ENCODE measurements at places on chromosomes 12 and 14.

GRCh38 chr12:12818701-12819100, 5.6 kb downstream of the DDX47 start:
- no peak for DNase-seq

GRCh38 chr14:31592631-31593030, 31.4 kb downstream of the NUBPL start:
- no peak for DNase-seq

GRCh38 chr12:123106640-123107359, 44.1 kb downstream of the PITPNM2 start:
- DNase-seq, result peak; percentile 83

DNA sequence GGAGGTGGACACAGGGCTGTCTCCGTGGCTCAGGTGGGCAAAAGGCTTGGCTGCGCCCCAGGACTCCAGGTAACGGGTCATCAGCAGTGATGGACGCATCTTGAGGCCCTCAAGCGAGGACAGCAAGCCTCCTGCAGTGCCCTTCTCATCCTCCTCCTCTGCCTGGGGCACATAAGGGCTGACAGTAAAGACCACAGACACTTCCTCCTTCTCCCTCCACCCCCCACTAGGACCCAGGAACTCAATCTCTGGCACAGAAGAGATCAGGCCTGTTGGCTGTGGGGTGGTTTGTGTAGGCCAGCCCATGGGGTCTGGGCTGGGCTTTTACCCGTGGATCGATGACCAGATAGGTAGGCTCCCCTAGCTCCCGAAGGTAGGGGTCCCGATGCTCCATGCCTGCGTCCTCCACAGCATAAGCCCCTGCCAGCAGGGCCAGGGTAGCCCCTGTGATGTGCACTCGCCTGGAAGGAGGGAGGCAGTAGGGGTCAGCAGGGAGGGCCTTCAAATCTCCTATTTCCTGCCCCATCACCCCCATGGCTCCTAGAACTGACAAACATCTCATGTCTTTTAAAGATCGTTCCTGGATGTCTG, 5.7 kb downstream of the ADCY4 start:
- DNase-seq, result no peak

DNA sequence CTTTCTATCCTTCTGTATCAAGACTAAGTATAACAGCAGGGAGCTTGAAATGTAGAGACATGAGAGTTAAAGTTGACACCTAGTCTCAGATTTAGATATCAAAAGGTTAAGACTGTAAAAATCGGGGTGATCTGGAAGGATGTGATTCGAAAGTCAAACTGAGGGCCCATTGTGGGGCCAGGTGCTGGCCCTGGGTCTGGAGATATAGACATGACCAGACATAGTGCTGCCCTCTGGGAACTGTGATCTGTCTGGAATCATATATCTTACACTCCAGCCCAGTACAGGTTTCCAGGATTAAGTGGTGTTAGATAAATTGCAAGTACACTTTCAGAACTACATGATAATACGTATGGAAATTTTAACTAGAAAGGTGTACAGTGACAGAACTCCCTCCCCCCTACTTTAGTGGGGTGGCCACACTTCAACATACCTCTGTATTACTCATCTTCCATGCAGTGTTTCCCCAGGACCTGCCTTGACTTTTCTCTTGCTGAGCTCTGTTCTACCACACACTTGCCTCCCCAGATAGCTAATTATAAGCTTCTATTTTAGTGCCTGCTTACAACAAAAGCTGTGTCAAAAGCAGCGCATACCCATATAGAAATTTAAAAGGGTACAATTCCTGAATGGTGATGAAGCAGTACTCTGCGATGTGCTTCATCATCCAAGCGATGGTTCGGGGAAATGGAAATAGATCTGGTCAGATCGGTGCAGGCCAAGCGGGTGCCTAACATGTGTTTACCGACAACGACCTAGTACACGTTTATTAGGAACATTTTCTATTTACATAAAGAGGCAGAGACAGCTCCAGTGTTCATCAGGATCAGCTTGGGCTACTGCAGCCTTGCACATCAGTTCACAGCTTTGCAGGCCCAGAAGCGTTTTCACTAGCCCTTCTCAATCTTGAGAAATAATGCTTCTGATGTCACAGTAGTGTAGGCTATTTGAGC, 68.7 kb downstream of the ARF6 start:
- no peak for DNase-seq

GRCh38 chr14:84819528-84819927, 710.4 kb upstream of the FLRT2 start:
- DNase-seq, result no peak

DNA sequence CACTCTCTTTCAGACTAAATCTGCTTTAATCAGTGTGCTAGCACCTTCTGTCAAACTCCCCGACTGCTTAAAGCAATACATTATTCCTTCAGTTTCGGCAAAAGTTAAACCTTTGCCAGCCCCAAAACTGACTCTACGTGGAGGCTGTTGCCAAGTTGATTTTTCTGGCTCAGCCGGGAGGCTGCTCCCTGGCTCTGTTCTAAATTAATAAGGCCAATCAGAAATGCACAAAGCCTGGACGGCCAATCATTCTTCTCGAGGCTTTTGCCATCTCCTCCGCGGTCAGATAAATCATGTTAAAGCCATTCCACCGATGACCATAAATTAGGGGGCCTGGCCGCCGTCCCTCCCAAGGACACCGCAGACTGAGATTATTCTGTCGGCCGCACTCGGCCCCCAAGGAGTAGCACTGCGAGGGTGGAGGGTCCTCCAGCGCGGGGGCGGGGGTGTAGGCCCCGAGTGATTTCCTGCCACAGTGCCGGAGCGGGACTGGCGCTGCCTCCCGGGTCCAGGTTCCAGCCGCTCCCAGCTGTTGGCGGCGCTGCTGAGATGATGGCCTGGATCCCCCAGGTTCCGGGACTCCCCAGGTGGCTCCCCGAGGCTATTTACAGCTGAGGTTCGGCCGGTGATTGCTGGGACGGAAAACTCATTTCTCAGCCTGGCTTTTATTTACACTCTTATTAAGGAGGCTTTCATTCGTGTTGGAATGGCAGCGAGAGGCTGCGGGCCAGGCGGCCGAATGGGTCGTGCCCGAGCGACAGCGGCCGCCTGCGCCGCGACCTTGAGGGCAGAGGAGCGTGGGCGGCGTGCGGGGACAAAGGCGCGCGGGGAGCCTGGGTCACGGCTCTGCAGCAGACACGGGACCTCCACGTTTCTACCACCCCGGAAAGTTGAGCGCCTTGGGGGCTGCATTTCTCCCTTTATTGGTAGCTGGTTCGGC, 165.1 kb downstream of the MON2 start:
- DNase-seq, result no peak

- DNase-seq, result no peak
Measured at GRCh38 chr12:78269620-78270019, 438.9 kb downstream of the NAV3 start.

GRCh38 chr12:27521066-27521465, 2.9 kb upstream of the PPFIBP1 start:
- peak; percentile 48 for DNase-seq

DNA sequence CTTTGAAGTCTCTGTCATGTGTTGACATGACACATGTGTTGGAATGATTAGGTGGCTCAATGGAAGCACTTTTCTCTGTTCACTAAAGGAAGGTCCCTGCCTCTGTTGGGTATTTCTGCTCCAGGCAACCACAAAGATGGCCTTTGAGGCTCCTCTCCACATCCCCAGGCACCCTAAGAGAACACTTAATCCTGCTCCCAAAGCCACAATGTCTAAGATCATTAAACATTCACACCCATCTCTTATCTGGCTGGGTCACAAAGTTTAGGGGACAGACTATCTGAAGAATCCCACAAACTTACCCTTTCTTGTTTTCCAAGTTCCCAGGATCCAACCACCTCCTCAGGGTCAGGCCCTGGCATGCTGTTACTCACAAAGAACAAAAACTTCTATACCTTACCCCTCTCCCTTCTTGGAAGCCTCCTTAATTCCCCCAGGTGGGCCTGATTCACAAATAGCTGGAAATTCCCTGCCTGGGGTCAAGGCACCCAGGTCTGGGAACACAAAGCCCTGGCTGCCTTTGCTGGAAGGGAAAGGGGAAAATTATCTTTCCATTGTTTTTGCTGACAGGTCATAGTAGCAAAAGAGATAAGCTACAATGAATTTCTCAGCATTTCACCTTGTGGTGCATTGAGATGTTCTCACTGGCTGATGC, 333.7 kb downstream of the PCNX1 start:
- no peak for DNase-seq

- DNase-seq, result no peak
Measured at GRCh38 chr12:19620222-19620621, 180.9 kb downstream of the AEBP2 start.

- DNase-seq, result no peak
Measured at GRCh38 chr14:47246367-47246766, 429.0 kb downstream of the MDGA2 start.

DNA sequence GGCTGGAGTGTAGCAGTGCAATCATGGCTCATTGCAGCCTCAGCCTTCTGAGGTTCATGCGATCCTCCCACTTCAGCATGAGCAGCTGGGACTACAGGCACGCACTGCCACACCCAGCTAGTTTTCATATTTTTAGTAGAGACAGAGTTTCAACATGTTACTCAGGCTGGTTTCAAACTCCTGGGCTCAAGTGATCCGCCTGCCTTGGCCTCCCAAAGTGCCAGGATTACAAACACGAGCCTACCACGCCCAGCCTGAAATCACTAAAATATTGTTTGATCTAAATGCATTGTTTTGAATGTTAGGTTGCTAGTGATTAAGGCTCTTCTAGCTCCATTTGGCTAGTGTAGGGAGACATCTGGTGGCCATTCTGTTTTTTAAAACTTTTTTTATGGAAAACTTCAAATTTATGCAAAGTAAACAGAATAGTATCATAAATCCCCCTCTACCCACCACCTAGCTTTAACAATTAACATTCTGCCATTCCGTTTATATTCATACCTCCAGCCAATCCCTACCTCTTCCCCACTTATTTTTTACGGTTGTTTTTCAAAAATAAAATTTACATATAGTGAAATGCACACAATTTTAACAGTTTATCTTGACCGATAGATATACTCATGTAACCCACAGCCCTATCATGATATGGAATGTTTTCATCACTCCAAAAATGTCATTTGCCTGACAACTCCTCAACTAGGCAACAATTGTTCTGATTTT, 37.8 kb downstream of the MYO1H start:
- no peak for DNase-seq
